Fibroblast of mammary gland (primary cell): ENCODE measurements at places on chromosomes 2 and 18.

GRCh38 chr2:160214461-160215445, 14.7 kb upstream of the ITGB6 start:
- peak; percentile 94 for DNase-seq

DNA sequence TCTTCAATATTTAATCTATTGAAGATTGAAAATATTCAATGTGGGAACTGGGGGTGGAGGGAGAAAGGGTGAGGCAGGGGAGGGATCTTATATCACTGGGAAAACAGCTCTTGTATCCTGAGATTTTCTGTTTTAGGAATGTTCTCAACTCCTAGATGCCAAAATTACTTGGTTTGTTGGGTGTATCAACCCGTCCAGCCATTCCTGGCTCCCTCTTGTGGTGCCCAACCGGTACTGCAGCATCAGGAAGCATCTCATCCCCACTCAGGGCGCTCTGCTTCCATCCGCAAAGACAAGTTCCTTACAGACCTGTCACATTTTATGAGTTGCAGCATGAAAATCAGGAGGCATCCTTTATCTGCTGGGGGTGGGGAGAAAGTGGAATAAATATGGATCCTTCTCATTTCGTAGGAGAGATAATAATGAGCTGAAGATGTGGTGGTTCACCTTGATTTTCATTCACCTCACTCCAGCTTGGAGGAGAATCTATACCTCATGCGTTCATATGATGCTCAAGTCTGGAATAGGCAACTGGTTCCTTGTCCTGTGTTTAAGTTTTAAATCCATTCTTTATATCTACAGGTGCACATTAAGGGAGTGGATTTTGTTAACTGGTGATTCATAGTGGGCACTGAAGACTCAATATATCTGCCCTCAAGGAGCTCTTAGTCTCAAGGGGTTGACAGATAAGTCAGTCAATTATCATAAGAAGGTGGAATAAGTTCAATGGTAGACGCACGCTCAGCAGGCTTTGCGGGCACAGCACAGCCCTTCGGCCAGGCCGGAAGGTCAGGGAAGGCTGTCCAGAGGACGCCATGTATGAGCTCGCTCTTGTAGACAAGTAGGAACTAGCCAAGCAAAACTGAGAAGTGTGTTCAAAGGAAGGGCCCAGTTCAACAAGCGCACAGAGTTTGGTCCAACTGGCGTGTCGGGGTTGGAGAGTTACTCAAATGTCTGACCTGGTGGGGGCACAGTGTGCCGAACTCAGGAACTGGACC, 127.3 kb downstream of the RNF144A start:
- peak; percentile 77 for DNase-seq

- no peak for DNase-seq
These were observed 88.2 kb upstream of the MCFD2 start for GRCh38 chr2:47003641-47004427.

DNA sequence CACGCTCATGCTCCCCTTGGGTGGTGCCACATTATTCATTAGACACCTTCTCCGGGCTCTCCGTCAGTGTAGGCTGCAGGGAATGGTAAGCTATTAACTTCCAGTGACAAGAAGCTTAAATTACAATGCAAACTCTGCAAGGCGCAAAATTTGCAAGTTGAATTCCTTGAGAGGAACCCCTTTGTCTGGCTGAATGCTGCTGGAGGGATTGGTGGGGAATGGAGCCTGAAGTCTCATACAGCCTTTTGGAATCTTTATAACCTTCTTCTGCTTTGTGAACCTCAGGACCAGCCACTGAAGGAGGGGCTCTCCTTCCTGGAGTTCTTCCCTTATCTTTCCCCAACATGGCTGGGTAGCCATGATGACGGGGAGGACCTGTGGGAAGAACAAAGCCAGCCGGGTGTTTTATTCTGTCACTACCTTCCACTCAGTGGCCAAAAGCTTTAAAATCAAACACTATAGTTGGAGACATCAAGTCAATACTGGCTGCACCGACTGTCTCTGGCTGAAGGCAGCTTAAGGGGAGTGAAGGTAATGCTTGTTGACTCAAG, 220.9 kb upstream of the EPHA4 start:
- DNase-seq, result no peak

- DNase-seq, result no peak
These were observed 144.9 kb downstream of the TGIF1 start for GRCh38 chr18:3594760-3595368.

GRCh38 chr2:11610624-11611242, 59.3 kb downstream of the NTSR2 start:
- no peak for DNase-seq

GRCh38 chr2:10389573-10389972, 58.6 kb downstream of the ODC1 start:
- peak; percentile 29 for DNase-seq

DNA sequence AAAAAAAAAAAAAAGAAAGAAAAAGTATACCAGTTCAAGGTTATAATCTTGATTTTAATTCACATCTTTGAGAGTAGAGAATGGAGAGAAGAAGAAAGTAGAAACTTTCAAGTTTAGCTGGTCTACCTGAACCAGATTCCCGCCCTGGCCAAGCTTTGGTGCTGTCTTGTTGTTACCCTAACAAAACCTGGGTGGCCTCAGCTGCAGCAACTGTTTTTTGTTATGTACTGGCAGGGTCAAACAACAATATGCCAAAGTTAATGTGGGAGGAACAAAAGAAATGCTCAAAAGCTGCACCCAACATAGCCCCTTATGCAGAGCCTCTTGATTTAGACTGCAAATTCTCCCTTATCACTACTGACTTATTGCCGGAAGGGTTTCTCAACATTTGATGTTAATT, 165.3 kb upstream of the TFPI start:
- no peak for DNase-seq

DNA sequence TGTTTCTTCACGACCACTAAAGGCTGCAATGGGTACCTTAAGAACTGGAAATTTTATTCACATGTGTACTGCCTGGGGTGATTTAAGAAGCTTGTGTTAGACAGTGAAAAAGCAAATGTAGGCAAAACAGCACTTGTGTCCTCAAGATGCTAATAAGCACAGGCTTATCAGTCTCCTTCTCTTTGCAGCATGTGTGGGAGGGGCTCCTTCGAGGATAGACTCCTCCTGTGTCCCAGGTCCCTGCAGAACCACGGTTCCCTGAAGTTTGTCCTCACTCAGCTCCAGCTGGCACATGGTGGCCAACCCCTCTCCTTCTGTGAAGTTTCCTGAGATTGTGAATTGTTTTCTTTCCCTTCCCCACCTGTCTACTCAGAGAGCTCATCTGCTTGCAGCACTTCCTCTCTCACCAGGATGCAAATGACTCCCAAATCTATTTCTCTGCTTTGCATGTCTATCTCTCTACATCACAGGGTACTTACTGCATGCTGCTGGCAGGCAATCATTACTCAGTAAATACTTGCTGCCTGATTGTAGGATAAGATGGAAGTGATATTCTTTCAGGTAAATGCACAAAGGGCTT, 589.6 kb upstream of the KLHL29 start:
- no peak for DNase-seq

DNA sequence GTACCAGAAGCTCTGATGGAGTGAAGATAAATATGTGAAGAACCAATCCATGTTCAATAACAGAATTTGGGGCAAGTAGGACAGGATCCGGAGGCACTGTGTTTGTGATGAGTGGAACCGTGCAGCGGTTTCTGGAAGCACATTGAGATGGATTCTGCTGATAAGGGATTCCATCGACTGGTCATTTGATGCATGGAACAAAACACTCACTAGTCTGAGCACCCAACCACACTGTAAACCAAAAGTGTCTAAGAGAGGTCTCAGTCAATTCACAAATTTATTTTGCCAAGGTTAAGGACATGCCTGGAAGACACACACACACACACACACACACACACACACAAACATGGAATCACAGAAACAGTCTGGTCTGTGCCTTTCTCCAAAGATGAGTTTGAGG, 459.5 kb downstream of the FBXO15 start:
- DNase-seq, result no peak

- no peak for DNase-seq
These were observed 96.4 kb downstream of the COBLL1 start for GRCh38 chr2:164745012-164745797.

DNA sequence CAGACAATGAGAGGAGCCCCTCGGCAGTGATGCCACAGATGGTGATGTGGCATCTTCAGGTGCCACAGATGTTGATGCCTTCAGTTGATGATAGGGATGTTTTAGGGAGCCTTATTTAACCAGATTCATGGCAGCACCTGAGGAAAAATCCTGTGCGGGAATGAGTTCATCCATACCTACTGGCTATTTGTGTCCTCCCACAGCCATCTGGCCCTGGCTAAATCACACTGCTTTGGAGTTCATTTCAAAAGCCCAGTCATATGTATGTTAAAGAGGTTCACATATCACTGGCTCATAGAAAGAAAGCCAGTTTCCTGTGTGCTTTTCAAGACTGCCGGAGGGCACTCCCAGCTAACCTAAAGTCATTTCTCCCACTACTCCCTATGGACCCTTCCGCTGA, 131.3 kb downstream of the MCFD2 start:
- no peak for DNase-seq

DNA sequence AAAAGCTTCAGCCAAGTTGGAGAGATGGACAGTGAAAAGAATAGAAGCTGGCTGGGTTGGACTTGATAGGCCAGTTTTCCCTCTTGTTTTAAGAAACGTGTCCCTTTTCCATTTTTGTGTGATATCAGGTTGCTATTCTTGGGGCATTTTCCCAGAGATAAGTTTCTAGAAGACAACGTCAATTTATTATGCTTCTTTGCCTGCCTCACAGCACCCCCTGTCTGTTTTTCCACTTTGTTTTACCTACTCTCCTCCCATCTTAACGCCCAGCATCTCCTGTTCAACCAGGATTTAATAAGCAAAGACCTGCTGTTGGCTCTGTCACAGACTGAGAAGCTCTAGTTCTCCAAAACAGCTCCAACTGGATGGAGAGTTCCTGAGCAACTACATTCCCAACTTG, 317.8 kb upstream of the ZNF521 start:
- DNase-seq, result peak; percentile 46

GRCh38 chr18:22219568-22220355, 50.4 kb downstream of the GATA6 start:
- DNase-seq, result no peak

- peak; percentile 76 for DNase-seq
These were observed 17.7 kb downstream of the SPIRE1 start for GRCh38 chr18:12639990-12640880.

DNA sequence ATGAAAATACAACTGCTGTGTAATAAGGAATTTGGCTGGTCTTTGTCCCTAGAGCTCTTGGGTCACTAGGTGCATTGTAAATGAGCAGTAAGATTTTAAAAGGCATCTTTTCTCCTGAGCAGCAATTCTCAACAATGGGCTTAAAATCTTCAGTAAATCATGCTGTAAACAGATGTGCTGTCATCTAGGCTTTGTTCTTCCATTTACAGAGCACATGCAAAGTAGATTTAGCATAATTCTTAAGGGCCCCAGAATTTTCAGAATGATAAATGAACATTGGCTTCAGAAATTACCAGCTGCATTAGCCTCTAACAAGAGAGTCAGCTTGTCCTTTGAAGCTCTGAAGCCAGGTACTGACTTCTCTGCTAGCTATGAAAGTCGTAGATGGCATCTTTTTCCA, 26.8 kb upstream of the SCRN3 start:
- no peak for DNase-seq

DNA sequence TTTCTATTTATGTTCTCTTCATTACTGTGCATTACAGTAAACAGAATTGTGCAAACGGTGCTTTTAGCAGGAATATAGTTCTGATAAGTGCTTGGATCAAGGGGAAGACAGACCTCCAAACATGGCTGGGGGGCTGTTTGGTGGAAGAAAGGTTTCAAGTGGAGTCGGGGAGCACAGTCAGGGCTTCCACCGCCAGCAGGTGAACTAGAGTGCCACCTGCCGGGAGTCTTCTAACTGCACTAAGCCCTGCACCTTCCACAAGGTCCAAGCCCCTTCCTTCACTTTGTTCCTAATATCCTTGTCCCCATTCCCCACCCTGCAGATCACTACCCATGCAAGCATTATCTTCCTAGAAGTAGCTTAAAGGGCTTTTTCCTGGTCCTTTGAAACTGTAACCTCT, 11.1 kb downstream of the ONECUT2 start:
- DNase-seq, result peak; percentile 24

GRCh38 chr2:216215658-216216390, 106.7 kb downstream of the XRCC5 start:
- peak; percentile 28 for DNase-seq

DNA sequence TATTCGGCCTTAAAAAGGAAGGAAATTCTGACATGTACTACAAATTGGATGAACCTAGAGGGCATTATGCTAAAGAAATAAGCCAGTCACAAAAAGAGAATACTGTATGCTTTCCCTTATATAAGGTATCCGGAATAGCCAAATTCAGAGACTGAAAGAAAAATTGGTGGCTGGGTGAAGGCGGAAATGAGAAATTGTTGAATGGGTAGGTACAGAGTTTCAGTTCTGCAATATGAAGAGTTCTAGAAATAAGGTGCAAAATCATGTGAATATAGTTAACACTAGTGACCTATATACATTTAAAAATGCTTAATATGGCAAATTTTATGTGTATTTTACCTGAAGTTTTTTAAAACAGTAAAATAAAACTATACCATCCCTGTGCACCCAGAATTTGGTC, 43.1 kb downstream of the RMP24 start:
- DNase-seq, result no peak

- DNase-seq, result peak; percentile 28
These were observed 108.1 kb downstream of the TRIB2 start for GRCh38 chr2:12824778-12825379.

GRCh38 chr2:592737-593136, 84.5 kb downstream of the TMEM18 start:
- DNase-seq, result no peak

GRCh38 chr2:200039724-200040650, 84.6 kb downstream of the MAIP1 start:
- DNase-seq, result peak; percentile 95

GRCh38 chr2:216349366-216349765, 22.9 kb downstream of the MARCHF4 start:
- no peak for DNase-seq

DNA sequence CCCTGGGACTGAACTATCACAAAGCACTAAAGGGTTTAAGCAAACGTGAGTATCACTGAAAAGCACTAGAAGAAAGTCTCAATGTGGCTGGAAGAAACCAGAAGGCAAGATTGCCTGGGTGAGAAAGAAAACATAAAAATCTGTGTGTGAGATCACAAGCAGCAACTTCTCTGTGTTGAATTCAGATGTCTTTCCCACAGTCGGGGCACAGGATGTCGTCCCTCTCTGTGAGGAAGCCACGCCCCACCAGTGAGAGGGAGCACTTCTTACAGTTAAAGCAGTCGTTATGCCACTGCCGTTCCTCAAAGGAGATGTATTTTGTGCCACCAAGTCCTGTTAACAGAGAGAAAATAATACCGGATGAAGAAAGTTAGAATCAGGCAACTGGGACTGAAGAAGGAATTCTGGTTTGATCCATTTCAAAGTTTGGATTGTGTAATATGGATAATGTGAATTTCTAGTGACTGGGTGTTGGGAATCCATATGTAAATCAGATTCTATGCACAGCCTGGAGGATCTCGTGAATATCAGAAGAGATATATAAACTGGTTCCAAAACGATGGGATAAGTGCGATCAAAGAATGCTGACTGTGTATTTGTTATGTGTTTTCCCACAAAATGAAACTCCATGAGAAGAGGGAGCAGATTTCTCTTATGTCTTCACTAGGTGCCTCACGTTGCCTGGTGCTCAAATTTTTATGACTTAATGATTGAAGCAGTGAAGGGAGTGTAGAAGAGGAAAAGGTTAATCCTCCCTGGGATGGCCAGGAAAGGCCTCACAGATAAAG, 24.0 kb downstream of the C2orf49 start:
- DNase-seq, result no peak
